ENCODE measurements at places on chromosomes 13 and 19.
A peak's percentile ranks its signal among the peaks of the same experiment; 100 is the strongest.

DNA sequence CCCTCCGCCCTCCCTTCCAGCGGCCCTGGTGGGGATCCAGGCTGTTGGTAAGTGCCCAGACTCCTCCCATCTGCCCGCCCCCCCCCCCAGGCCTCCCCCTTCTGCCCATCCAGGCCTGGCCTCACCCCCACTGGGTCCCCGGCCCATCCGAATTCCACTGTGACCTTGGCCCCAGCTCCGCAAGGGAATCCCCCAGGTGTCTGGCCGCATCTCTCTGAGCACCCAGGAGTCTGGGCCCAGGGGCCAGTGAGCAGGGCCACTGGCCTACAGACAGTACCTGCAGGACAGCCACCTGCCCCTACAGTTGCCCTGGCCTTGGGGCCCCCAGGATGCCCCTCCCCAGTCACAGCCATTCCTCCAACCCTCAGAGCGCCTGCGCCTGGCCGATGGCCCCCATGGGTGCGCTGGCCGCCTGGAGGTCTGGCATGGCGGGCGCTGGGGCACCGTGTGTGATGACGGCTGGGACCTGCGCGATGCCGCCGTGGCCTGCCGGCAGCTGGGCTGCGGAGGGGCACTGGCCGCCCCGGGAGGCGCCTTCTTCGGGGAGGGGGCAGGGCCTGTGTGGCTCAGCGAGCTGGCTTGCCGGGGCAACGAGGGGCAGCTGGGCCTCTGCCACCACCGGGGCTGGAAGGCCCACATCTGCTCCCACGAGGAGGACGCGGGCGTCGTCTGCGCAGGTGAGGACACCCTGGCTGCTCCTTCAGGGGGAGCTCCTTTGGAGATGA, 912 bp downstream of the SSC5D start:
- no peak for DNase-seq

- no peak for DNase-seq
These were observed 1599.1 kb downstream of the PCDH9 start for GRCh38 chr13:65631078-65631477.

GRCh38 chr13:46354156-46355087, 32.6 kb downstream of the RUBCNL start:
- DNase-seq: no peak

DNA sequence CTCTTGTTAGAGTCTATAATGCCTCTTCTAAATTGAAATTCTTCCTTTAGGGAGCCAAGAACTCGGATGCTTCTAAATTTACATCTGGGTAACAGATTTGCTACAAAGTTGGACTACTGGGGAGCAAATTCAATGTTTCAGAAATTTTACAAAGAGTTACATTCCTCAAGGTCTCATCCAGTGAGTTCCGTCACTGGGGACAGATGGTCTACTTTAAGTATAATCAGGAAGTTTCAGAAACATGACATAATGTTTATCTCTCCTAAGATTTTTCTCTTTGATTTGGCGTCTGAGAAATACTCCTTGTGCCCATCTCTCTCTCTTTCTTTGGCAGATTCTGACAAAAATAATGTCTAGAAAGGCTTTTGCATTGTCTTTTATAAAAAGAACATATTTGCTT, 81.5 kb upstream of the MBNL2 start:
- DNase-seq: no peak

DNA sequence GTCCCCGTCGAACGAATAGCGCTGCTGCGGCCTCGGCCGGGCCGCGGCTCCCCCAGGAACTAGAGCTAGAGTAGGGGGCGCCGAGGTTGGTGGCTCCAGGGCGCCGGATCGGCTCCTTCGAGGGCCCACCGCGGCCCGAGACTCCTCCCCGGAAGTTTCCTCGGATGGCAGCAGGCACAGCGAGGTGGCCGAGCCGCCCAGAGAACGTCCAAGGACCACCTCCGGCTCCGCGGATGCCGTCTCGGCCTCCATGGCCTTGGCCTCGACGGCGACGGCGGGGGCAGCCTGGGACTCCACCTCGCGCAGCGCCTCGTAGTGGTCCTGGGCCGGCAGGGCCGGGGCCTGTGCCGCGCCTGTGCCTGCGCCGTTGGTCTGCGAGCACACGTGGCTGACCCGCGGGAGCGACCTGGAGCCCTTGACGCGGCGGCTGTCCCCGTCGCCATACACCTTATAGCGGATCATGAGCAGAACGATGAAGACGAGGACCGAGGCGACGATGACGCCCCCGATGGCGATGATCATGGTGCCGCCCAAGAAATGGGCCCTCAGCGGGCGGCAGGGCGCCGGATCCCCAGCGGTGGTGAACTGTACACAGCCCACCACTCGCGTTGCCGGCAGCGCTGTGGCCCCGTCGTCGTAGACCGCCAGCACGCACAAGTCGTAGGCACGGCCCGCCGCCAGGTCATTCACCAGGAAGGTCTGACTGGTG, 11.8 kb downstream of the IFNL1 start:
- no peak for DNase-seq

- DNase-seq: no peak
These were observed 248.2 kb downstream of the SHISA2 start for GRCh38 chr13:25803641-25804040.

GRCh38 chr19:6392221-6393073, 517 bp downstream of the GTF2F1 start:
- DNase-seq: no peak

DNA sequence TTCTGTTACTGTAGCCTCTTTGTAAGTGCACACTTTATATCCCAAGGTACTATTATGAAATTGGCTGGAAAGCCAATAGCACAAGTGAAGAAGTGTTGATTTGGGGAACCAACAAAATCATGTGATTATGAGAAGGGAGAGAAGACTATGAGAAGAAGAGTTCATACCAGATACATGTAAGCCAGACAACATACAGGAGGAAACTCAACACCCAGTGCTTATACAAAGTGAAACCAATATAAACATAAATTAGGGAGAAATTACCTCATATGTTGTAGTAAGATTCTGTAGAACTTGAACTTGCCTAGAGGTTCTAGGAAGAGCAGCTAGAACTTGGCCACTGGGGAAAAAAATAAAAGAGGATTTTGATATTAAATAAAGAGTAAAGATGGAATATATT, 17.4 kb downstream of the CPB2 start:
- no peak for DNase-seq

DNA sequence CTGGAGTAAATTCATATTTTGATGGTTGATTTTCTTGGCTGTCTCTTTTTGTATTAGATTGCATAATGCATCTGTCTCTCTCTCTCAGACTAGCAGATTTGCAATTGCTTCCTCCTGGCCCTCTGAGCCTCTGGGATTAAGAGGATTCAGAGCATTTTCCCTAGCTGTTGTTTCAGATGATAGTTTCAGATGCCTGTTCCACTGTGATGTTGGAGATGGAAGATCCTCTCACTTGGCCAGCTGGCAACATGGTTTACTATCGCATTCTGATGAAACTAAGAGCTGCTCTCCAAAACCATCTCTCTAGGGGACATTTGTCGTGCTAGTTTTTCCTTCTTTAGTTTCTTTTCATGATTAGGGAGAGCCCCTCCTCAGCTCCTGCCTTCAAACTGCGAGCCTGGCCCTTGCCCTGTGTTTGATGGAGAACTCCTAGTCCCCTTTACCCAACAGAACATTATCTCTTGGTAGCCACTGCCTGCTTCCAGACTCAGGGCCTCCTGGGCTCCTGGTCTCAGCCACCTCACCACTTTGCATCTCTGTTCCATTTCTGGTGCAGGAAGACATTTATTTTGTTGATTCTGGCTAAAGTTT, 244.6 kb downstream of the B3GLCT start:
- DNase-seq: no peak

GRCh38 chr19:12034620-12035019, 859 bp downstream of the ZNF433 start:
- DNase-seq: no peak

GRCh38 chr13:78176880-78177279, 258.2 kb upstream of the EDNRB start:
- DNase-seq: no peak

DNA sequence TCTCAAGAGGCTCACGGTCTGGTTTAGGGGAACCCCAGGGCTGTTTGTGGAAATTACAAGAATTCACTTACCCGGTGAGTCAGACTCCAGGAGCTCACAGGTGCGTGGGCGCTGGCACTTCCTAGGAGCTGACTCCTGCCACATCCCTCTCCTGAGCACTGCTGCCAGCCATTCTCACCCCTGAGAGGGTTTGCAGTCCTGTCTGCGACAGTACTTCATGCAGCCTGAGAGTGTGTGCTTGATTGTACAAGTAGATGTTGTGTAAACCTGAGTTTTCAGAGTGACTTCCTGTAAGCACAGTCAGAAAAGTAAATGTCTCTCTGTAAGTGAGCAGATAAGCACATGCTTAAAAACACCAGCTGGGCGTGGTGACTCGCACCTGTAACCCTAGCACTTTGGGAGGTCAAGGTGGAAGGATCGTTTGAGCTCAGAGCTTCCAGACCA, 8.1 kb downstream of the MRPL4 start:
- DNase-seq: peak; percentile 72

GRCh38 chr19:17332677-17333581, 1.7 kb downstream of the ANO8 start:
- DNase-seq: no peak

DNA sequence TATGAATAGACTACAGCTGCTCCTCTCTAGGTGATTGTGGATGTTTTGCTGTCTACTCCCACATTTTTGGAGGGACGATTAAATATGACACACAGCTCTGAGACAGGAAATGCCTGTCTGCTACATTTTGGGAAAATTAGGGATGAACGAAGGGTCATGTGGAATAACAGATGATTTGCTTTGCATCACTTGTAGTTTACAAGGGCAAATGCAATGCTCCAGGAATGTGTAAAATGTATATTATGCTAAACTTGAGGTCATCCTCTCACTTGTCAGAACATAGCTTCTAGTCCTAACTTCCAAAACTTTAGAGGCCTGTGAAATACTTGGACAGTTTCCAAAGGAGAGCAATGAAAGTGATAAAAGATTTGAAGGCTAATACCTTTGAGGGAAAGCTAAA, 284.2 kb upstream of the DACH1 start:
- DNase-seq: no peak

DNA sequence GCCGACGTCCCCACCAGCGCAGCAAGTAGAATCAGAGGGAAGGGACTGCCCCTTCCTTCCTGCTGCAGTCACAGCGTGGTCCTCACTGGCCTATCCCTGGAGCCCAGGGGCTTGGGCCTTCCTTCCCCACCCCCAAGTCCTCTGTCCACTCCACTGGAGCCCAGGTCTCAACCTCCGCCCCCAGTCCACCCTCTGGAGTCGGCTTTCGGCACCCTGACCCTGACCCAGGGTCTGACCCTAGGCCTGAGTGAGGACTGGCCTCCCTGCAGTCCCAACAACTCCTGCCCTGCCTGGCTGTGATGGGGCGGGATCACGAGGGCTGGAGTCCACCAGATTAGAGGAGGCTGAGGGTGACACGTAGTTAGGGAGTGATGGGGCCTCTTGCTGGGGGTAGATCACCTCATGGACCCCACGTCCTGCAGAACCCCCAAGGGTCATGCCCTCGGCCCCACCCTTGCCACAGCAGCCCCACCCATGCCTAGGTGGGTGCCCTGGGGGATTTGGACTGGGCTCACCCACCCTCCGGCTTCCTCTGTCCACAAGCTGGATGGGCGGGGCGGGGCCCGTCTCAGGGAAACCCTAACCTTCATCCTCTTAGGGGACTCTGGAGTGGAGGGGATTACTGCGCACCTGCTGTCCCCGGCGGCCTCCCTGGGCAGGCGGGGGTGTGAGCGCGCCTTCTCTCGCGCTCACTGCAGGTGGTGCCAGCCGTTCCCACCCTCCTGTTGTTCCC, 3.8 kb downstream of the RAX2 start:
- DNase-seq: no peak

GRCh38 chr19:21698215-21698614, 69.2 kb downstream of the ZNF100 start:
- DNase-seq: no peak

- no peak for DNase-seq
These were observed 204.9 kb upstream of the MIR17HG start for GRCh38 chr13:91142572-91142971.

- no peak for DNase-seq
These were observed 1366.0 kb downstream of the UQCRFS1 start for GRCh38 chr19:27846944-27847343.

GRCh38 chr13:106468207-106468606, 67.3 kb downstream of the EFNB2 start:
- no peak for DNase-seq

- DNase-seq: no peak
These were observed 226.8 kb downstream of the RAP2A start for GRCh38 chr13:97660594-97661260.

GRCh38 chr13:32031025-32031814, at the start of gene FRY:
Gene FRY (plus strand): TSS chr13:32031774. CDS start chr13:32031796, 22 bp downstream.
- peak; percentile 28 for DNase-seq

DNA sequence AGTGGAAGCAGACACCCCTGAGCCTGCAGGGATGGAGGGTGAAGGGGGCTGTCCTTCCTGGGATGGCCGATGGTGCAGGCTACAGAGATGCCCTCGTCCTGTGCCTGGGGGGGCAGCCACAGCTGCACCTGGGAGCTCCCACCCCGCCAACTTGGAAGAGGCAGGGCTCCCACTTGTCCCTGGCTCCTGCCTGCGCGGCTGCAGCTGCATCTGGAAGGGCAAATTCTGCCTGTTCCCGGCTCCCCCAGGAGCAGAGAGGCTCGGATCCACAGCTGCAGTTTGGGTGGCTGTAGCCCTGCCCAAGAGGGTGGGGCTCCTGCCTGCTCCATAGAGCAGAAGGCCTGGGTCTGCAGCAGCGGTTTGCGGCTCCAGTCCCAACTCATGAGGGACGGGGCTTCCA, 2.2 kb downstream of the CEP89 start:
- no peak for DNase-seq

GRCh38 chr13:42056583-42056982, 8.1 kb downstream of the DGKH start:
- no peak for DNase-seq

GRCh38 chr13:110492679-110493593, 68.6 kb downstream of the RAB20 start:
- no peak for DNase-seq

DNA sequence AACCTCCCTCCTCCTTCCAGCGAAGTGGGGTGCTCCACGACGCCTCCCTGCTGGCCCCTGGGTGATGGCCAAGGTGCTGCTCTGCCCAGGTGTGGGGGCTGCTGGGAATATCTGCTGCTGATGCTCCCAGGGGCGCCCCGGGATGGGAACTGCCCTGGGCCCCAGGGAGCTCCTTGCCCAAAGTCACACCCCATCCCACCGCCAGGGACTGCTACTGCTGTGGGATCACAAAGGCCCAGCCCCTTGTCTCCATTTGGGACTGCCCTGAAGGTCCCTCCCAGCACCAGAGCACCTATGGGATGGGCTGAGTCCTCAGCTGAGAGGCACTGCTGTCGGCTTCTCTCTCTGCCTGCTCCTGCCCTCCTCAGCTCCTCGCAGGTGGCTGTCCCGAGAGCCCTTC, 19.0 kb downstream of the CHST8 start:
- no peak for DNase-seq

DNA sequence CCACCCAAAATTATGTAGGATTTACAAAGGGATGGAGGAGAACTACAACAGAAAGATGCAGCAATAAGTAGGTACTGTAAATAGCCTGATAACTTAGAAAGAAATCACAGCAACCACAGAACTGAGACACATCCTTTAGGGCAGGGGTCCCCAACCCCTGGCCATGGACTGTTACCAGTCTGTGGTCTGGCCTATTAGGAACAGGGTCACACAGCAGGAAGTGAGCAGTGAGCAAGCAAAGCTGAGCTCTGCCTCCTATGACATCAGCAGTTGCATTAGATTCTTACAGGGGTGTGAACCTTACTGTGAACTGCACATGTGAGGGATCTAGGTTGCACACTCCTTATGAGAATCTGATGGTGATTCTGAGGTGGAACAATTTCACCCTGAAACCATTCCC, 997.6 kb downstream of the DIAPH3 start:
- no peak for DNase-seq

- DNase-seq: peak; percentile 95
These were observed 29.4 kb upstream of the NDFIP2 start for GRCh38 chr13:79451500-79451962.

- no peak for DNase-seq
These were observed 95.1 kb downstream of the DNAJC15 start for GRCh38 chr13:43118521-43118920.
